ENCODE measurements at places on chromosomes 3 and 15.
A peak's percentile ranks its signal among the peaks of the same experiment; 100 is the strongest.

DNA sequence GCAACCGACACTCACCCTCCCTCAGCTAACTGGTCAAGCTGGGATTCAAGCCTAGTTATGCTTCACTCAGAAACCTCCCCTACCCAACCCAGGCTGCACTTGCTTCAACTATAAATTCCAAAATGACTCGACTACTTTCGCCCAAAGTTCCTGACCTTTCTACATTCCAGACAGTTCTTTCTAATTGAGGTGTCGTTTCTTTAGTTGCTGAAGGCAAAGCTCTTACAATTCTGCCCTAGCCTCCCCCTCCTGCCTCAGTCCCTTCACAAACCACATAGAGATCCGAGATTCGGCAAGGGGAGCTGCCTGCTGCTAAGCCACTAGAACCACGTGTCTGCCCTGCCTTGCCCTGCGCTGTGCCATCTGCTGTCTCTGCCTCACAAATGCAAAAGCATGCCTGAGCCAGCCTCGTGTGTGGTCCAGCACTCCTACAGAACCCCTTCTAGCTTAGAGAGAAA is 74.7 kb upstream of the SH3GL3 start:
- DNase-seq: peak; percentile 42

GRCh38 chr3:152547153-152547552 is 278.4 kb downstream of the MBNL1 start:
- DNase-seq: no peak

GRCh38 chr3:60504827-60505457 is 746.3 kb downstream of the FHIT start:
- no peak for DNase-seq

GRCh38 chr3:15345608-15346137 is 13.3 kb upstream of the SH3BP5 start:
- DNase-seq: no peak

DNA sequence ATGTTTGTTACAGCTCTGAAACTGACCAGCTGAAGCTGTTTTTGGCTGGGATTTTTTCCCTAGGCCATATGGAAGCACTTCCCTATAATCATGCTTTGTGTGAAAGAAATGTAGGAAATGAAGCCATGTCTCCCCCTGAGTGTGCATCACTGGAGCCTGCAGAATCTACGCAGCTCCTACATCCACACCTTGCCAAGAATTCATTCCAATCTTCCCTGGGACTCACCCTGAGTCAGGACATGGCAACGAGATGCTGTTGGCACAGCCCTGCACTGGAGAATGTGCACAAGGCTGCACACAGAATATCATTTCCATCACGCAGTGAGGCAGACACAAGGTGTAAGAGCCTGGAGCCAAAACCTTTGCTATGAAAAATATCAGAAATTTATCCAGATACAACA is 189.5 kb downstream of the ADAMTSL3 start:
- no peak for DNase-seq

DNA sequence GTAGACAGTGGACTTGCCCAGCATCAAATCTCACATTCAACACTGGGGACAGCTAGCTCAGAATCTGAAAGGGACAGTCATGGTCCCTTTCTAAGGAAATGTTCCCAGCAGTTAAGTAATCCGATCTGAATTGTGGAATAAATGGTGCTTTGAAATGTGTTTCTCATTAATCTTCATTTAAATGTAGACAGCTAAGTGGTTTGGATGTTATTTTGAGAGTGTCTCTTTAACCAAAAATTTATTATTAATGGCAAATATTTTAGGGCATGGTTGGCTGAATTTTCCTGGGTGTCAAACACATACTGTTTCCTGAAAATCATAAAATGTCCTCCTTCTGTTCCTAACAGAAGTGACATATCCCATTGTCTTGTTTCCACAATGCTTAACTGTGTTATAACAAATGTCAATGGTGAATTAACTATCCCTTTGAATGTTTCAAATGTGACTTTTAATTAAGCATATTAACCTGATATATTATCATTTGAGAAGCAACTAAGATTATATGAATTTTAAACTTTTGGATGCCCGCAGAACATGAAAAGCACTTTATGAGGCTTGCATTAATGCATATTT is 210.8 kb downstream of the CHST2 start:
- no peak for DNase-seq

GRCh38 chr3:52679811-52680210 is 5.9 kb downstream of the PBRM1 start:
- no peak for DNase-seq

GRCh38 chr15:41503669-41504010 is 10.0 kb downstream of the ITPKA start:
- DNase-seq: no peak

DNA sequence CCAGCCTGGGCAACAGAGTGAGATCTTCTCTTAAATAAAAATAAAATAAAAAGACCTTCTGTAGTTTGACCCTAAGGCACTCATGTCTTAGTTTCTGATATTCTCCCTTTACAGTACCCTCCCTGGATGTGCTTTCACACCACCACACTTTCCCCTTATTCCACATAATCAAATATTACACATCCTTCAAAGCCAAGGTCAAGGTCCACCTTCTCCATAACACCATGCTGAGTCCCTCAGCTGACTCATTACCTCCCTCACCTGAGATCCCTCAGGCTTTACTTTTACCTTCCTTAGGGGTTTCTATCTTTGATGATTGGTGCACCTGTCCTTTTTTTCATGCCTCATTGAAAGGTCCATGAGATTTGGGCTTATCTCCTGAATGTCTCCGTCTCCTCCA is 25.5 kb upstream of the MNS1 start:
- DNase-seq: no peak

Data from foreskin keratinocyte (primary cell).